ENCODE measurements at places on chromosomes 2 and 18.

GRCh38 chr2:219695145-219695709 lies 67.8 kb downstream of the SLC4A3 start:
- DNase-seq, result no peak

DNA sequence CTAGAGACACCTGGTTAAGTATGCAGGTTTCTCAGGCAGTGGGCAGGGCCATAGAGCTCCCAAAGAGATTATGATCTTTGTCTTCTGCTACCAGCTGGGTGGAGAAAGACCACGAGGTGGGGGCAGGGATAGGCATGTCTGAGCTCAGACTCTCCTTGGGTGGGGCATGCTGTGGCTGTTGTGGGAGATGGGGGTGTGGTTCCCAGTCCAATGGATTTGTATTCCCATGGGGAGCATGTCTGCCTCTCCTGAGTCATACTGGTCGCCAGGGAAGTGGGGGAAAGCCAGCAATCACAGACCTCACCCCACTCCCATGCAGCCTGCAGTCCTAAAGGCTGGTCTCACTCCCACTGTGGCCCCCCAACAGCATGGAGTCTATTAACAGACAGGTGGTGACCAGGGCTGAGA lies 31.4 kb upstream of the RHOB start:
- no peak for DNase-seq

DNA sequence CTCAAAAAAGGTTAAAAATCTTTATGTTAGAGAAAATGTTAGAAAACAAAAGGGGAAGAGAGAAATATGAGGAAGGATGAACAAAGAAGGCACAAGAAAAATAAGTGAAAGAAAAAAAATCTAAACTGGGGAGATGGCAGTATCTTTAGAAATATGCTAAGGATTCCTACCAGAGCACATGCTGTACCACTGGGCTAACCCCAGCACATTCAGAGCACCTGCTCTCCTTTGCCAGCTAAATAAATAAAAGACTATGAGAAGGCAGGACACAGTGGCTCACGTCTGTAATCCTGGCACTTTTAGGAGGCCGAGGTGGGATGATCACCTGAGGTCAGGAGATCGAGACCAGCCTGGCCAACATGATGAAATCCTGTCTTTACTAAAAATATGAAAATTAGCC lies 92.2 kb upstream of the CDKL4 start:
- DNase-seq, result no peak

GRCh38 chr18:42230636-42231035 lies 275.6 kb downstream of the PIK3C3 start:
- DNase-seq, result no peak

- DNase-seq, result no peak
Observed at GRCh38 chr18:41146301-41146700, 808.7 kb upstream of the PIK3C3 start.

DNA sequence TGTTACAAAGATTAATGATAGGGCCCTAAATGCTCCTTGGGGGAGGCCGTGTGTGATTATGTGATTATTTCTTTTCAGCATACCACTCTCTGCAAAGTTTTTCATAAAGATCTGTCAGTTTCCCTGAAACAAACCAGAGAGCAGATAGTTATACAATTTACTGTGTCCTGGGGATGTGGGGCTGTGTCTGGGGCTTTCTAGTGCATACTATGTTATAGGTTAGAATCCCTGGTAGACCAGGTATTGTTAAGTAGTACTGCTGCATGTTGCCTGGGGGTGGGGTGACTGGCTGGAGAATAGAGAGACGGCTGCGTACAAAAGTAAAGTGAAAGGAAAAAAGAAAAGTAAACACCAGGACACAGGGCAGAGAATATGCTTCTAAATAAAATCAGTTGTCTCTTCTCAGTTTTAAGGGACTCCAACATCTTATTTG lies 3.3 kb upstream of the CCBE1 start:
- no peak for DNase-seq

- DNase-seq, result no peak
Observed at GRCh38 chr2:170814533-170815230, 2.0 kb upstream of the GAD1 start.

DNA sequence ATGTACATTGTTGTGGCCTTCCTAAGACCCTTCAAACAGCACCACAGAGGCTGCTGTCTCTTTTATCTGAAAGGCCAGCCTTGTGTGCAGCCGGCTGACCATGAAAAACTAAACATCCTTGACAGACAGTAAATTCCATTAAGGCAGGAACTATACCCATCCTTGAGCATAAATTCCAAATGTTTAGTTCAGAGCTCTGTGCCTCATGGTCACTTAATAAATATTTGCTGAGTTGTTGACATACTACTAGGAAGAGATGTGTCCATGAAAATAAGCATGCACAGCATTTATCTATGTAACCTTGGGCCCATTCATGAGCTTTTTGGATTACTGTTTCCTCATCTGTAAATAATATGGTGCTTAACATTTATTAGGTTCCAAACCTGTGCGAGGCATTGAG lies 424.8 kb downstream of the HRH4 start:
- DNase-seq, result no peak
